ENCODE measurements at places on chromosomes 7 and 10.

DNA sequence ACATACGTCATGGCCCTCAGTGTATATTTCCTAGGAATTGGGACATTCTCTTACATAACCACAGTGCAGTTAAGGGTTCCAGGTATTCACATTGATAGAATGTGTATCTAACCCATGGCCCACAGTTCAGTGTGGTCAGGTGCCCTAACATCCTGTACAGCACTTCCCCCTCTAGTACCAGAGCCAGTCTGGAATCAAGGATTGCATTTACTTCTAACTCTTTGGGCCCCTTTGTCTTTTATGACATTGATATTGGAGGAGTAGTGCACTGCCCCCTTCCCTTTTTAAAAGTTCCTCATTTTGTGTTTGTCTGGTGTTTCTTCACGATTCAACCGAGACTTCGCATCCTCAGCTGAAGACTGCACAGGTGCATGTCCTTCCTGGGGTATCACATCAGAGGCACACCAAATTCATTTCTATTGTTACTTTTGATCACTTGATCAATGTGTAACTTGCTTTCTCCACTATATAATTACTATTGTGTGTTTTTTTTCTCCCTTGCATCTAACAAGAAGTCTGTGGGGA, 22.4 kb upstream of the NPFFR1 start:
- DNase-seq: no peak

GRCh38 chr10:20396701-20397100, 500.4 kb downstream of the NEBL start:
- no peak for DNase-seq

DNA sequence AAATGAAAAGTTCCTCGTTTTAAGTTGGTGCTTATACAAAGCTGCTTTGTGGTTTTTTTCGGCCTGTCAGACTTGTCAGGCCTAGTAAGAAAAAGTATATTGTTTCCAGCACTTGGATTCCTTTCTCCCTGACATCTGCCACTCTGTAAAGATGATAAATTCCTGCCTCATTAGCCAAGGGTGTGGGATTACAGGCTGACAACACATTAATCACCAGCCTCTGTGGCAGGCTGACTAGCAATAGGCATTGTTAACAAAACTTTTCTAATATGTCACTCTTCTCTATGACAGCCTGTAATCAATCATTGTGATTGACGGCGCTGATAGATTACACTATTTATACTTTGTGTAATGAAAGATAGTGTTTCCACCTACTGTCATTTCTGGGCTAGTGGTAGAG, 682.5 kb downstream of the LRMDA start:
- DNase-seq: peak; percentile 61

DNA sequence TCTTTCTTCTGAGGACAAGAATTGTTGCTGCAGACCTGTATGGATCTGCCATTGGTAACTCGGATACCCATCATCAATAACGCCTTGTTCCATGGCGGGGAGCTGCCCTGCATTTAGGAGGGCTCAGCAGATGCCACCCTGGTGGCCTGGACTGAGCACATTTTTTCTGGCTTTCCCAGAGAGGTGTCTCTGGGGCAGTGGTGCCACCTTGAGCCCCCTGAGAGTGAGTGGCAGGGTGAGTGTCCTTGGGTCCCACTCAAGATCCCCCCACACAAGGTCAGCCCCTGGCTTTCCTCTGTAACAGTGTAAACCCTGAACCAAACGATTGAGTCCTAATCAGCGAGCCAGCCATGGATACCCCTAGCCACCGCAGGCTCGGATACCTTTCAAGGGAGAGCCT, 258.6 kb downstream of the GLRX3 start:
- DNase-seq: no peak

- no peak for DNase-seq
These were observed 181.4 kb upstream of the SHH start for GRCh38 chr7:155993420-155994278.

GRCh38 chr10:124213899-124214510, 120.6 kb upstream of the CHST15 start:
- no peak for DNase-seq

DNA sequence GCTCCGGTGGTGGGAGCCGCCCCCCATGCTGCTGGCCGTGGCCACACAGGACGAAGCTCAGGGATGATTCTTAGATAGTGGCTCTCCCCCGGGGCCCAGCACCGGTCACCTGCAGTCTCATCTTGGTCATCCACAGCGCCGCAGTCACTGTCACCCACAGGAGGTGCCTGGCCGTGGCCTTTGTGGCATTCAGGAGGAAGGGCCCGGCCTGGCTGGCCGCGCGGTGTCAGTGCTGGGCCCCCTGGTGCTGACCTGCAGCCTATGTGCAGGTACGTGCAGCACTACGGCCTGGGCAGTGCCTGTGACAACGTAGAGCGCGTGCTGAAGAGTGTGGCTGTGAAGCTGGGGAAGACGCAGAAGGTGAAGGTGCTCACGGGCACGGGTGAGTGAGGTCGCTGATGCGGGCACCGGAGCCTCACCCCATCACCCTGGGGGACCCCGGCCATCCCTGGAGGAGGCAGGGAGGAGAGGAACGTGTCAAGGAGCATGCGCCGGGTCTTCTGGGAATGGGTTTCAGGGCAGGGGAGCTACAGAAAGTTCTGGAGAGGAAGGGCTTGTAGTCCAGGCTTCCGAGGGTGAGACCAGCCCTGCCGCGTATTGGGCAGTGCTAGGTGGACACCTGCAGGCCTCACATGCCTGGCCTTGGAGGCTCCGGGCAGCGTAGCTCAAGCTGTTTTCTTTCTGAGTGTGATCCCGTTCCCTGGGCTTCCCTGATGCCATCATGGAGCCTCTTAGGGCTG, 5.0 kb downstream of the SPRN start:
- no peak for DNase-seq

DNA sequence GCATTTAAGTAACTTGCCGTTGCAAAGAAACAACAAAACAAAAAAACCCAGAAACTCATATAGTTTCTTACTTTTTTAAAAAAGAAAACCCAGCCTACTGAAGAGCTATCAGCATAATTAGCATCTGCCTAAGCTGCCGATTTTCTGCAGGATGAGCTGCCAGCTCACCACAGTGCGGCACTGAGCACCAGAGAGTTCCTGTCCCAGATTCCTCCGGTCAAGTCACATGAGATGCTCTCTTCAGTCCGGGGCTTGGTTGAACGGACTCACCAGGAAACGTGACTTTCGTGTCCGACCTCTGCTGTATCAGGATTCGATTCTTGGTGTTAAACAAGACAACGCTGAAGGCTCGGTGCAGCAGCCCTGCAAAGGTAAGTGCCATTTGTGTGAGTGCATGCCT, 3.2 kb downstream of the IDI2 start:
- DNase-seq: no peak

- no peak for DNase-seq
These were observed 69.4 kb downstream of the ZRANB1 start for GRCh38 chr10:125011171-125011925.

GRCh38 chr7:111198255-111198654, 107.3 kb downstream of the LRRN3 start:
- DNase-seq: no peak

DNA sequence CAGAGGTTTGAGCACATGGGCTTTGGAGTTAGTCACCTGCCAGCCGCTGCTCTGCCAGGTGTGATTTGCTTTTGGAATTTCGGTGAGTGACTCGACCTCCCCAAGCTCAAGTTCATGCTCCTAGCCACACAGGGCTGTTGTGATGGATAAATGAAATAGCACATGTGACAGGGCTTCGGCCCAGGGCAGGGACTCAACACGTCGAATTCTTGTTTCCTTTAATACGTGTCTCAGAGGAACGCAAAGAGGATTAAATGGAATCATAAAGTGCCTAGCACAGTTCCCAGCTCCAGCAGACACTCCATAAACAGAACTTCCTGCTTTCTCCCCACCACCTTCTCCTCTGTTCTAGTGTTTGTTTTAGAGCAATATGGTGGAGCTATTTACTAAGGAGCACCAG, 88.3 kb upstream of the CHST15 start:
- no peak for DNase-seq

- DNase-seq: no peak
These were observed 187.2 kb upstream of the CSTF2T start for GRCh38 chr10:51886438-51887068.

GRCh38 chr7:114940220-114940619, 18.3 kb downstream of the MDFIC start:
- no peak for DNase-seq

GRCh38 chr10:3857318-3857717, 72.3 kb upstream of the KLF6 start:
- DNase-seq: no peak

- DNase-seq: no peak
These were observed 52.9 kb downstream of the CYP26A1 start for GRCh38 chr10:93126483-93127052.

DNA sequence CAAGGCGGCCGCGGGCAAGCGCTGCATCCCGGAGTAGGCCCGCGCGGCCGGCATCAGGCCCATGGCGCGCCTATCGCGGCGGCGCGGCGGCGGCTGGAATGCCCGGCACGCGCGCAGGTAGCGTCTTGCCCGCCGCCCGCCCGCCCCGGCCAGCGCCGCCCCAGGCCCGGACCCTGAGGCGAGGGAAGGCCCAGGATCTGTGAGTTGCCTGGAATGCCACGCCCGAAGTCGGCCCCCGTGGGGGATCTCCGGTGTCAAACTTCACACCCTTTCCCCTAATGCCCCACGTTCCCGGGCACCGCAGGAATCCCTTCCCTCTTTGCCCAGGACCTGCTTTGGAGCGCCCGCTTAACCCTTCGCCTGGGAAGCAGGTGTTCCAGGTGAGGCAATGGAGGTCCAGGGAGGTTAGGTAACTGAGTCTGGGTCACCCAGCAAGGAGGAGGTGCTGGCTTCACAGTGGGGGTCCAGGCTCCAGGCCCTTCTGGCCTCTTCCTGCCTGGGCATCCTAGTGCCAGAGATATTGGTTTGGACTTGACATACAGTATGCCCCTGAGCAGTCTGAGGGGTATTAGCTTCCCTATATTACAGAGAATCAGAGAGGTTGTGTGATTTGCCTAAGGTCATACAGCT, 138.1 kb downstream of the ARHGAP22 start:
- no peak for DNase-seq

DNA sequence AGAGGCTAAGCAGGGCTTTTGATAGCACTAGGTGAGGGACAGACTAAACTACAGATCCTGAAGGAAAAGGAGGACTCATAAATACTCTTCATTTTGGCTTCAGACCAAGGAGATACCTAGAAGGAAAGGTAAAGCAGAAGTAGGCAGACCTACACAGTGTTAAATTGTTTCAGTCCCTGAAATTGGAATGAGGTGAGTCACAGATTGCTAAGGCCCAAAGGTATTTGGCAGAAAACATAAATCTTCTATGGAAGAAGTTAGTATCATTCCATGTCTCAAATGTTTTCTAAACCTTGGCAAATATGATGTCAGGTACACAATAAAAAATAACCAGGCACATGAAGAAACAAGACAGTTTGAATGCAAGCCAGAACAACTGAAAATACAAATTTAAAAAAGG, 30.0 kb downstream of the MTERF1 start:
- DNase-seq: no peak

GRCh38 chr7:47483604-47484273, 98.2 kb downstream of the TNS3 start:
- no peak for DNase-seq

DNA sequence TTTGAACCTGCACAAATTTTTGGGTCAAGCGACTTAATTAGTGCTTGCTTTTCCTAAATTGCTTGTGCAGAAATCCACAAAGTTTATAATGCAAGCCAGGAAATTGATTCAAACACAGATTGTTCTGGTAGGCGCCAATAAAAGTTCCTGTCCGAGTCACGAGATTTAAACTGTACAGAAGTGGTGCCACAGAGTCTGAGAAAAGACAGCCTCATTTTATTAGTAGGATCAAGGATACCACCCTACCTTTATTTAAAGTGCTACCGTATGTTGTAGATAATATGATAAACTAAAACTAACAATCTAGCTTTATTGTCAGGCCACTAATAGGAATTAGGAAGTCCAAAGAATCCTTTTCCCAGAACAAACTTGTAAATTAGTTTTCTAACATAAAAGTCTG, 696.7 kb downstream of the TNS3 start:
- no peak for DNase-seq

DNA sequence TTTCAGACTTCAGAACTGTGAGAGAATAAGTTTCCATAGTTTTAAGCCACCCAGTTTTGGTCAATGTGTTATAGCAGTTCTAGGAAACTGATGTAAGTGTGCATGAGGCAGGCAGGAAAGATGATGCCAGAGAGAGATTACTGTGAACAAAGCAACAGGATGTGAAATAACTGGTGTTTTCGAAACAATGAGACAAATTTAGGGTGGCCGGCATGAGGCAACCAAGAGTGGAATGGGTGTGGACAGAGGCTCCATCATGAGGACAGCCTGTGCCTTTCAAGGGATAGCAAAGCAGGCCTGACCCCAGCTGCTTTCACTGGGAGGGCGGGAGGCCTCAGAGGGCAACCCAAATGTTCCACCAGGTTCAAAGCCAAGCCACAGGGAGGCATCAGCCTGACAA, 67.3 kb upstream of the UCN3 start:
- DNase-seq: no peak

GRCh38 chr10:36412942-36413341, 712.5 kb upstream of the ANKRD30A start:
- no peak for DNase-seq

- no peak for DNase-seq
These were observed 87.3 kb upstream of the FOXI2 start for GRCh38 chr10:127649642-127650041.

GRCh38 chr7:157392256-157393037, 55.6 kb downstream of the DNAJB6 start:
- DNase-seq: no peak

- peak; percentile 83 for DNase-seq
These were observed 650.5 kb downstream of the SORCS3 start for GRCh38 chr10:105291571-105291970.

DNA sequence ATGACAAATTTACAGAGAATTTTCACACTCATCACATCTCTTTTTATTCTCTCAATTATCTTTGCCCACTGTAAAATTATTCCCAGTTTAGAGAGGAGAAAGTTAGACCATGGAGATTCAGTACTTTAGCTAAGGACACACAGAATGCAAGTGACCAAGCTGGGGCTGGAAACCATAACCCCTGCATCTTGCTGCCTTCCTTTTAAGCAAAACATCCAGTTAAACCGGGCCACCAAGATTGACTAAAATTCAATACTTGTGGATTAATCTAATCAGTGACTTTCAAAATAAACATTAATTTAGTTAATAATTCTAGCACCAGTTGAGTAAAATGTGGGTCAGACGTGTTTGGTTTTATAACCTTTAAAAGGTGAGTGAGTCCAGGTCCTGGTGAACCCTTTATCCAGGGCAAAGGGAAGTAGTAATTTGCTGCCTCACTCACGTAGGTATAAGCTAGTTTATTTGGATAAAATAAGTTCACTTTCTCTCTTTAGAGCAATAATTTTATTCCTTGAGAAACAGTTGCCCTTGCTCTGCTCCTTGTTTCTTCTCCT, 1.9 kb upstream of the CYP2C8 start:
- DNase-seq: no peak

DNA sequence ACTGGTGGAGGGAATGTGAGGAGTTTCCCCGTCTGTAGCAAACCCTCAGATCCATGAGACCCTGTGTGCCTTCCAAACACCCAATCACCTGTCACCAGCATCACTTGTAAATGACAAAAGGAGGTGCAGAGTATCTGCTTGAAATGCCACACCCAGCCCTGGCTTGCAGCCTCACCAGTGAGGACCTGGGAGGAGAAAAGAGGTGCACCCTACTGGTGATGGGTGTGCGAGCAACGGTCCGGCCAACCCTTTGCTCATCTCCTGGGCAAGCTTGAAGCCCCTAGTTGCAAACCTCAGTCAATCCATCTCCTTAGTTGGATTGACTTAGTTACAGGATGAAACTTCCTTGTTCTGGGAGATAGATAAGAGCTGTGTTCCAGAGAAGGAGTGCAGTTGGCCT, 62.4 kb upstream of the WAPL start:
- no peak for DNase-seq
